ENCODE measurements at places on chromosomes 6 and 20.
A peak's percentile ranks its signal among the peaks of the same experiment; 100 is the strongest.

DNA sequence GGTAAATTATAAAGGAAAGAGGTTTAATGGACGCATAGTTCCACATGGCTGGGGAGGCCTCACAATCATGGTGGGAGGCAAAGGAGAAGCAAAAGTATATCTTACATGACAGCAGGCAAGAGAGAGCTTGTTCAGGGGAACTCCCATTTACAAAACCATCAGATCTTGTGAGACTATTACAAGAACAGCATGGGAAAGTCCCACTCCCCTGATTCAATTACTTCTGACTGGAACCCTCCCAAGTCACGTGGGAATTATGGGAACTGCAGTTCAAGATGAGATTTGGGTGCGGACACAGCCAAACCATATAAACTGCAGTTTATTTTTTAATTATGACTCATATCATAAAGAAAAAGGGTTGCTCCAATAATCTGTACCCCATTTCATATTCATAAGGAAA, 22.3 kb upstream of the HLA-DQA2 start:
- no peak for DNase-seq

DNA sequence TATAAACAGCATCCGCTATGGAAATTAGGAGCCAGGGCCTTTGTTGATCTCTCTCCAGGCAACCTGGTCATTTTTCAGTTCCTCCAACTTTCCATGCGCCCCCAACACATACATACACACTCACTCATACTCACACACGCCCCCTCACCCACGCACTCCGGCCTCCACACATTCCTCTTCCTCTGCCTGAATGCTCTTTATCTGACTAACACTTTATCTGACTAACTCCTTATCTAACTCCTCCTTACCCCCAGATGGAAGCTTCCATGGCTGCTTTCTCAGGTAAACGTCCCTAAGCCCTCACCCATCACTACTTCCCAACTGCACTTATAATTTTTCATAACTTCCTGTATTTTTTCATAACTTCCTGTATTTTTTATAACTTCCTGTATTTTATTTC, 17.4 kb downstream of the CASS4 start:
- peak; percentile 31 for DNase-seq

- DNase-seq: peak; percentile 67
Measured at GRCh38 chr6:37940074-37940847, 120.7 kb downstream of the ZFAND3 start.

DNA sequence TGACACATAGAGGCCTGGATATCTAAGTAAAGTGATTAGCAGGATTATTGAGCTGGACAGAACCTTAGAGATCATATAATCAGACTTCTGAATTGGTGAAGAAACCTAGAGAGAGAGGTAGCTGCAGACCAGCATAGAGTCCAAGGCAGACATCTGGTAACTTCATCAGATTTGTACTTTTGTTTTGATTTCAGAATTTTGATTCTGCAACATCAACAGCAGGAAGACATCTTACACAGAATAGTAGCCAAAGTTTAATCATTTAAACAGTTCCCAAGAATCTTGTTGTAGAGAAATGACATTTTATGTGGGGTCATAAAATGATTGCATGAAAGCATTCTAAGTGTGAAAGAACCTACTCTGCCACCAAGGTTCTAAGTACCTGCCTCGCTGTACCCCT, 39.4 kb downstream of the RPRD1B start:
- no peak for DNase-seq

DNA sequence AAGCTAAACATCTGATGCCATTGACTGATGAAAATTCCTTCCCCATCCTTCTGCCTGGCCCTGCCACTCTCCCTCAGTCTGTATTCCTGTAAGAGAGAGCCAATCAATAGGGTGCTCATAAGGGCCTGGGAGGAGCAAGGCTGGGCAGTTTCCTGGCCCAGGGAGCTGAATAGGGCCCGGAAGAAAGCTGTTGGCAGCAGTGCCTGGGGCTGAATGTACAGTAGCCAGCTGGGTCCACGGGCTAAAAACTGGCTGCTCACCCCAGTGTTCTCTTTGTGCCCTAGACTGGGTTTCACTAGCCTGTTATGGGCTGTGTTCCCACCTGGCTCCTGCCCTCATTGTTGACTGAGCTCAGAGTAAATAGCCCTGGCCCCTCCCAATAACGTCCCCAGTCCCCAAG, 1.7 kb upstream of the WFDC2 start:
- DNase-seq: no peak

- DNase-seq: peak; percentile 48
Measured at GRCh38 chr20:46695892-46696291, 6.6 kb upstream of the TP53RK start.
